ENCODE measurements at places on chromosomes 4 and X.

DNA sequence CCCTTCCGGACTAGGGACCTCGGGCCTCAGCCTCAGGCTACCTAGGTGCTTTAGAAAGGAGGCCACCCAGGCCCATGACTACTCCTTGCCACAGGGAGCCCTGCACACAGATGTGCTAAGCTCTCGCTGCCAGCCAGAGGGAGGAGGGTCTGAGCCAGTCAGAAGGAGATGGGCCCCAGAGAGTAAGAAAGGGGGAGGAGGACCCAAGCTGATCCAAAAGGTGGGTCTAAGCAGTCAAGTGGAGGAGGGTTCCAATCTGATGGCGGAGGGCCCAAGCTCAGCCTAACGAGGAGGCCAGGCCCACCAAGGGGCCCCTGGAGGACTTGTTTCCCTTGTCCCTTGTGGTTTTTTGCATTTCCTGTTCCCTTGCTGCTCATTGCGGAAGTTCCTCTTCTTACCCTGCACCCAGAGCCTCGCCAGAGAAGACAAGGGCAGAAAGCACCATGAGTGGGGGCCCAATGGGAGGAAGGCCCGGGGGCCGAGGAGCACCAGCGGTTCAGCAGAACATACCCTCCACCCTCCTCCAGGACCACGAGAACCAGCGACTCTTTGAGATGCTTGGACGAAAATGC lies at the start of gene WAS:
Gene WAS, plus strand, starts transcription at position 389 of the 572 bp plus-strand sequence. Its CDS starts 55 bp downstream, at position 444.
- DNase-seq = no peak

GRCh38 chrX:140431521-140431920 lies 73.3 kb downstream of the SOX3 start:
- DNase-seq = no peak

DNA sequence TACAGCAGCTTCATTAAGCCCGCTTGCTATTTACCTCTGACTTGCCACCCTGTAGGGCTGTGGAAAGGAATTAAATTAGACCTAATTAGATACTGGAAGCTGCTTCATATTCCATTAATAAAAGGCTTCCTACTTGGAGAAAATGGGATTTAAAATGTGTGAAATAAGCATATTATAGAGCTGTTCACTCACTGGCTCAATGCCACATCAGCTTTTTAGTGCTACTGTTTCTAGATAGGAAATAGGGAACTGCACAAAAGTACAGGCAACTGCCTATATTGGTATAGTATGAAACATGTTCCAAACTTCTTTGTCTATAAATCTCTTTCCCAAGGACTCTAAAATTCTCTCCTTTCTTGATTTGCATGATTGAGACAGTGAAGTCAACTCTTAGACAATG lies 407.9 kb upstream of the AADAT start:
- DNase-seq = no peak

DNA sequence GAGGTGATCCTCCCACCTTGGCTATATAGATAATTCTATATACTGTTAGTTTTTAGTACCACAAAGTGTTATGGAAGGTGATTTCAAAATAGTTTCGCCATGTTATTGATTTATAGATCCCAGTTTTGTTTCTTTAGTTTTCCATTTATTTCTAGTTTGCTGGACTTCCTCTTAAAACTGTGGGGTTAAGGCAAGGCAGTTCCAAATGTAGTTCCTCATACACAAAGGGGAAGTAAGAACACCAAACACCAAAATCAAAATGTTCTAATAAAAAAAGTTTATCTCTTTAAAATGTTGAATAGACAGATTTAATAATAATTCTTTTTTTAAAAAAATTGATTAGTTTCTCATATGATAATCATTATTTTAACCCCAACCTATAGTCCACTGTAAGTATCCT lies 6.8 kb upstream of the CISD2 start:
- no peak for DNase-seq

DNA sequence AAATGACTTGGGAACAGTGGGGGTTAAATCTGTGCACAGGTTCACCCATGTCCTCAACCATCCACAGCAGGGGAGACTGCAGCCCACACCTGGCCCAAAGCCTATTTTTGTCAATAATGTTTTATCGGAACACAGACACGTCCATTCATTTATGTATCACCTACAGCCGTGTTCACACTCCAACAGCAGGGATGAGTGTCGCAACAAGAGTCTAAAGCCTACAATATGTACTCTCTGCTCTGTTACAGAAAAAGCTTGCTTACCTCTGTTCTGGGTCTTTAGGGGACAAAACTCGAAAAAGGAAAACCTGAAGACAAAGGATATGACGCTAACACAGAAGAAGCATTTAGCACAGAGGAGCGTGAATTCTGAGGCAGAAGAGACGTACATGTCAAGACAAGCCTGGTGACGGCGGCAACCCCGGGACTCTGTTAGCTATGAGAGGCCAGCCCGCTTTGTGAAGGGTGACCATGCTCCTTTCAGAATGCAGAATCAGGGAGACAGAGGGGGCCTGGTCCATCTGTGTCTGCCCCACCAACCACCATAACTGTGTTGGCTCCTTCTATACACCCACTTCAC lies 45.5 kb downstream of the AFAP1 start:
- no peak for DNase-seq

DNA sequence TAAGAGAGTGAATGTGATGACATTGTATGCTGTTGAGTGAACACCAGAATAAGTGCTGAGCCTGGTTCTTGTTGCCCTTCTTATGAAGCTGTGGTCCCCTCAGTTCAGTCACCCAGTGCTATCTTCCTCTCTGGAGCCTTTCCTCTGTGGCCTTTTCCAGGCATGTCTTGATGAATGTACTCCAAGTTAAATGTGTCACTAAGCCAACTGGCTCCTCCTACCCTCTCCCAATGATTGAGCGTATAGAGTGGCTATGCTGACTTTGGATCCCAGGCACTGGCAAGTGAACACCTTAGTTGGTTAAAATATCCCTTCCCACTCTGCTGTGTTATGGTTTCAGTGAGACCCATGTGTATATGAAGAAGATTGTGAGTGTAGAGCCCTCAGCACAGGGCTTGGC lies 134.1 kb upstream of the MAMLD1 start:
- no peak for DNase-seq

- DNase-seq = no peak
Measured at GRCh38 chrX:27915617-27916016, 65.6 kb downstream of the DCAF8L1 start.

GRCh38 chr4:78776729-78777575 lies 802 bp downstream of the BMP2K start:
- no peak for DNase-seq

DNA sequence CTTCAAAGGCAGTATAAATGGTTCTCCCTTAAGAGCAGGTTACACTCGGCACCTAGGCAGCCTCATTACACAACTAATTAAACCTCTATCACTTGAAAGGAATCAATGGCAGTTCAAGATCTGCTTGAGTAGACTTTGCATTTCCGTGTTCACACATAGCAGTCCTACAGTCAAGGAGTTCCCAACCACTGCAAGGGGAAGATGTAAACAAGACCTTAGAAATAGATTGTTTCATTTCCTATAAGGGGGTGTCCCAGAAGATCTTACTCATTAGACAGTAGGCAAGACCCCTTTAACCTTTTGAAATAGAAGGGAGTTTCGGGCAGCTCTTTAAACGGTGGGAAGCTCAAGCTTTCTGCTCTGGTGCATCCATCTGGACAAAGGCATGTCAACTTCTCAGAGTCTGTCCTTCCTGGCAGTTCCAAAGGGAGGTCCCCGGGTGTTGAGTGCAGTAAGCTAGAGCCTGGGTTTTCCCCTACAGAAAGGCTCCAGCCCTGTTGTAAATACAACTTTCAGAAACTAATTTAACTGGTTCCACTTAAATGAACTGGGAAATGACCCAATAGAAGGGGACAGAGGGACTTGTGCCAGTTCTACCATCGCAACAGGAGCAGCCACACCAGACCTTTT lies 150.8 kb downstream of the RBMX2 start:
- DNase-seq = no peak

All from smooth muscle cell of the brain vasculature (primary cell).